SIG-M5 (cell line): ENCODE measurements at places on chromosomes 7 and 10.

DNA sequence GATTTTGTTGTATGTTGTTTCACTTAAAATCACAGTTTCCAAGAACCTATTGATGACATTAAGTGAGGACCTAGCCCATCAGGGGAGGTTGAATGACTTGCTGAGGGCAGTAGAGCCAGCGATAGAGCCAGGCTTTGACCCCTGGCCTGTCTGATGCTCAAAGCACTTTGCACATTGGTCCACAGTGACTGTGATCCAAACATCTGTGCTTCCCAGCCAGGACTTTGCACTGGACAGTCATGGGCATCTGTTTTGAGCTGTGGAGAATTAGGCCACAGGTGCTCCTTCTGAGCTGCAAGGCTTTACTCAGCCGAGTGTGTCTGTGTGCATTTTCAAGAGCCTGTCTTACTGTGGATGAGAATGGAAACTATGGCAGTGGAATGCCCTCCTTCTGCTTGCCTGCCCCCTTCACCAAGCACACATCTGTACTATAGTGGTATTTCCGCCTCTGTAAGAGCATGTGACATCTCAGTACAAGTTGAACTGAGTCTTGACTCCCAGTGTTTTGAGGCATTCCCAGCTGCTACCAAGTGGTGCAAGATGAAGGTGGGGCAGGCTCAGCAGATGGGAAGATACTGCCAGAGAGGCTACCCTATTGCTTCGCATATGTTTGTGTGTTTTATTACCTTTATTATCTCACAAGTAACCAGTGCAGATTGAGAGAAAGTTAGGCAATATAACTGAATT is 72.7 kb upstream of the AOAH start:
- DNase-seq: no peak

DNA sequence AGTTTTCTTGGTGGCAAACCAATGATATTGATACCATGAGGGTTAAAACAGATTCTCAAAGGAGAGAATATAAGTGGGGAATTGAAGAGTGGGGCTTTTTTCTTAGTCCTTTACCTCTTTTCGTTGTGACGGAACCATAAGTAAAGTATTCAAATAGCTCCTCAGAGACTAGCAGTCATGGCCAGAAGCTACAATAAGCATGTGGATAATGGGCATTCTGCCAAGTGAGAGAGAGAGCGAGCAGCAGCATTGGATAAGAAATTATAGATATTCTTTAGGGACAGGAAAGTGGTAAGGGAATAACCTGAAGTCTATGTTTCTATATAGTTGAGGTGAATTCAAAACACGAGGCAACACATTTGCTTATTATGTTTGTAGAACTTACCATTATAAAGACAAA is 235.1 kb downstream of the SEMA3E start:
- DNase-seq: no peak

DNA sequence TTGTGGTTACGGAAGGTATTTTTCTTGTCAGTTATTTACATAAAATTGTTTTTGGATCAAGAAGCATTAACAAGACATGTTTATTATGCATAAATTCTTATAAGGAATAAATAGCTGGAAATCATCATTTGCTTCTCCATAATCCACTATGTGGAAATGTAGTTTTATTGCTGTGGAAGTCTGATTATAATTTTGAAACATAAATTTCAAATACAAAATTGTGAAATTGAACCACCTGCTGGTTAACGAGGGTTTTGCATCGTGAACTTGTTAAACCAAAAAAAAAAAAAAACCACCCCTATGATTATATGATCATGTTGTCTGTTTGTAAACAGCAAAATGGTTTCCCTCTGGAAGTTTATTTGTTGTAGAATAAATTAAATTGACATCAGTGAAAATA is 25.9 kb downstream of the ABRAXAS2 start:
- no peak for DNase-seq

GRCh38 chr7:9776900-9777299 is 1196.8 kb upstream of the PHF14 start:
- DNase-seq: no peak

GRCh38 chr10:88361494-88361893 is 221.6 kb downstream of the RNLS start:
- DNase-seq: no peak

DNA sequence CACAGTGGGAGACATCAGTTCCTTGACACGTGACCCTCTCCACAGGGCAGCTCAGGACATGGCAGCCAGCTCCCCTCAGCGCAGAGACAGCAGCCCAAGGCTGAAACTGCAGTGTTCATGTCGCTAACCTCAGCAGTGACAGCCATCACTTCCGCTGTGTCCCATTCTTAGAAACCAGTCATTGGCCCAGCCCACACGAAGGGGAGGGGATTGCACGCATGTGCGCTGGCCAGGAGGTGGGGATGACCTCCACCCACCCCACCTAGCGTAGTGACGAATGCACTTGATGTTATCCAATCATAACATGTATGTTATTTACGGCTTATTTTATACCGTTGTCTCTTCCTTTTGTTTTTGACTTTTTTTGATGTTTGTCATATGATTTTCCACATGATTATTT is 36.9 kb upstream of the EGFR start:
- DNase-seq: no peak

DNA sequence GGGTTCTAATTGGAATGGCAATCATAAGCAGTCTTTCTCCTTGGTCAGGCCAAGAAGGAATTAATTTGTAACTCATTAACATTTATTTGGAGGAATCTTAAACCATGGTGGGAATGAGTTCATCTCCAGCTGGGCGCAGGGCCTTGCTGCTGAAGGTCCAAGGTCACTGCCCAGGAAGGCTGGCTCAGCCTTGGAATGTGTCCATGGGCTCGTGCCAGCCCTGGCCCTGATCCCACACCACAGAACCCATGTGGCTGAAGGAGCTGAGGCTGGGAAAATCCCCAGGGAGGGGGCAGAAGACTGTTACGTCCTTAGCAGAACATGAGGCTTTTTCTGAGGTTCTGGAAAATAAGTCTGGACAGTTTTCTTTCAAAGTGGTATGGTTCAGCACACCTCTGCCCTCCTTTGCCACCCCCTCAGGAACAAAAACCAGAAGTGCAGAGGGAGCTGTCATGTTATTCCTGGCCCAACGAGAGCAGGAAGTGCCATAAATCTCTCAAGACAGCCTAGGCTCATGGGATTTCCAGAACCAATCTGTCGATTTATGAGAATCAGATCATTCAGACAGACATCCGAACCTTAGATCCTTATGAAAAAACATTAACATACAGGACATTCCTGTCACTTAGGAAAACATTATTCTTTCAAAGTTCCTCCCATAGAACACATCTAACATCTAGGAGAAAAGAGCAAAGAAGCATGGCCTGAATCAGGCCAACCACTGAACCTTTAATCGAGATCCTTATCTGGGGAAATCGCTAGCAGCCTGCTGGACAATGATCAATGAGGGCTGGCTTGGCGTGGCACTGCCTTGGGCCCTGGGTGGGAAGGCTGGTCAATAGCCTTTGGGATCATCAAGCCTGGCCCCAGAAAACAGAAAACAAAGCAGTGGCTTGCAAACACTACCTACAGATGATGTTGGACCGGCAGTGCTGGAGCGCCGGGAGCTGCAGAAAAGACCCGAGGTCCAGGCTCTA is 134.3 kb downstream of the TAX1BP1 start:
- DNase-seq: no peak

GRCh38 chr10:91312382-91312733 is 91.9 kb downstream of the PCGF5 start:
- no peak for DNase-seq

DNA sequence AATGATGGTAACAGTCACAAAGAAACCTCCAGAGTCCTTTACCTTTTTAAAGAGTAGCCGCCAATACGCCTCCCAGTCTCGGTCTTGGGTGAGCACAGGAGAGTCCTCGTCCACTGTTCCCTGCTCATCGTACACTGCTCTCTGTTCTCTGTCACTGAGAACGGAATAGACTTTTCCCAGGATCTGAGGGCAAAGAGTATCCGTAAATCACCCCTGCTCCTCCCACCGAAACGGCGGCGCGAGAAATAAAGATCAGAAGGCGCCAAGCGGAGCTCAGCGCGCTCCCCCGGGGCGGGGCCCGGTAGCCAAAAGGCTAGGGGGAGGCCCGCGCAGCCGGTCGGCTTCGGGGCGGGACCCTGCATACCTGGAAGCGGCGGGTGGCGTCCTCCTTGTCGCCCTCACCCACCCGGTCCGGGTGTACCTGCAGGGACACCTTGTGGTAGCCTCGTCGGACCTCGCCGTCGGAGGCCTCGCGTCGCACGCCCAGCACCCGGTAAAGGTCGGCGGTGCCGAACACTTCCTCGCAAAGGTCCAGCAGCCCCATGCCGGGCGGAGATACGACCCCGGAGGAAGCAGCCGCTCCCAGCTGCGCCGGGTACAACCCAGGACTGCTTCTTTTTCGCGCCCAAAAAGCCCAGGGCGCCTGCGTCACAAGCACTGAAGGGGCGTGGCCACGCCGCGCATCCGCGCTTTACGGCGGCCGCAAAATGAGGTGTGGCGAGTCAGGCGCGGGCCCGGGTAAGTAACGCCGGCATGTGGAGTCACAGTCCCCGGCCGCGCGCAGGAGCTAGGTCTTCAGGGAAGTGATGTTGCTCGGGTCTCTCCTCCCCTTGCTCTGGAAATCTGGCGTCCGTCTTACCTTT is at the start of gene DNAJC9:
Gene DNAJC9, minus strand, starts transcription at position 610 of the 863 bp plus-strand sequence. Its CDS starts 66 bp downstream, at position 544.
- DNase-seq: peak; percentile 62

GRCh38 chr10:58641708-58642107 is 129.0 kb downstream of the BICC1 start:
- no peak for DNase-seq

DNA sequence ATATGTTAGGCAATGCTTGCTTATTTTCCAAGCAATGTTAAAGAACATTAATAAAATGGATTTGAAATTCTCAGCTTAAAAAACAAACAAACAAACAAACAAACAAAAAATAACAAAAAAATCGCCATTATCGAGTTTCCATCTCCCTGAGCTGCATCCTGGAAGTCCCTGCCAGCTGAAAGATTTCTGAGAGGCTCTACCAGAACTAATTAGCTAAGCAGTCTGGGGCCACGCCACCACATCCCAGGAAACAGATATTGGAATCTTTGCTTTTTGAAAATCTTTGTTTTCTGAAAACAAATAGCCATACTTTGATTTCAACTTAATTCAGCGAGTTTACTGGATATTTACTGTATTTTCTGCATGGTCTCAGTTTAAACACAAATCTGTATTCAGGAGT is 143.6 kb downstream of the LSMEM1 start:
- no peak for DNase-seq

DNA sequence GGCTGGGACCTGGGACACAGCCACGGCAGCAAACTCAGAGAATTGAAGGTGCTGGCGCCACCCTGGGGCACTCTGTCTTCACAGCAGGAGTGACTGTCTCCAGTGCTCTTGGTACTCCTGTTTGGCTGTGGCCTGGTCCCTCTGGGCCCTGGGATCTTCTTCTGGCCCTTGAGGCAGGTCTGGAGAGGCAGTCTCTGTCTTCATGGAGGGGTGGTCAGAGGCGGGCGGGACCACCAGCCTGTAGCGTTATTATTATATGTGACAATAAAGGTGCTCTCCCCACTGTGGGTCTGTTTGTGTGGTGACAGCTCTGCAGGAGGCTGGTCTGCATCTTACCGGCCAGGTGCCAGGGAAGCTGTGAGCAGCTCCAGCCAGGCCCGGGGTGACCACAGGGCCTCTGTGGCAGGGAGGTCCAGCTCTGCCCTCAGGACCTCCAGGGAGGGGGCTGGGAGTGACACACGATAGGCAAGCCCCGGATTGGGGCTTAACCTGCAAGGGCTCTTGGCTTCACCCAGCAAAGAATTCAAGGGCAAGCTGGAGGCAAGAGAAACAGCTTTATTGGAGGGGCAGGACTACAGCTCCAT is 70.3 kb downstream of the MYL10 start:
- DNase-seq: no peak
